Heart right ventricle (tissue), 16 donors: ENCODE measurements at places on chromosomes 12 and 14. TPM values are rescaled to one million over a fixed set of nuclear protein-coding genes. Genes with fewer than 3 reads are reported as not detected.

- no peak overlapping the region for H3K4me3 ChIP-seq
- no peak overlapping the region for H3K27ac ChIP-seq
- no peaks in the 10 kb centered on the region for H3K36me3 ChIP-seq
- peaks cover under 1% of the 10 kb centered on the region for H3K4me1 ChIP-seq
- peaks cover 20% of the 10 kb centered on the region for H3K27me3 ChIP-seq
- DNase-seq: no peak
Observed at GRCh38 chr14:100153560-100153959, 5.9 kb downstream of the DEGS2 start.

DNA sequence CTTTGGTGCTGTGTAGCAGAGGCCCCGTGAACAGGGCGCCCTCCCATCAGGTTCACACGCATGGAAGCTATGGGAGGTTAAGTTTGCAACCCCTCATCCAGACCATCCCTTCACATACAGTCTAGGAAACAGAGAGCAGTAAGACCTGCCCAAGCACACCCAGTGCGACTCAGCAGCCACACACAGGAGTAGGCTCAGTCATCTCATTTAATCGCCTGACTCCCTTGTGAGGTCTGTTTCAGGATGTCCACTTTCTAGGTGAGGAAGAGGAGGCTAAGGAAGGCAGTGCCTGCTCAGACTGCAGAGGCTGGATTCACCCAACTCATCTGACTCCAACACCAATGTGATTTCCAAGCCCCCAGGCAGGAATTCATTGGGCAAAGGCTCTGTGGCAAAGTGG, 11.9 kb downstream of the BDKRB1 start:
- H3K4me1 ChIP-seq: no peaks in the 10 kb centered on the region
- H3K4me3 ChIP-seq: no peak overlapping the region

Gene HOXC9
- total RNA-seq: not detected

Gene ARHGEF40
- 14.3 TPM for total RNA-seq

Gene CARMIL3
- total RNA-seq: 0.31 TPM
